ENCODE measurements at places on chromosomes 16 and 17.

DNA sequence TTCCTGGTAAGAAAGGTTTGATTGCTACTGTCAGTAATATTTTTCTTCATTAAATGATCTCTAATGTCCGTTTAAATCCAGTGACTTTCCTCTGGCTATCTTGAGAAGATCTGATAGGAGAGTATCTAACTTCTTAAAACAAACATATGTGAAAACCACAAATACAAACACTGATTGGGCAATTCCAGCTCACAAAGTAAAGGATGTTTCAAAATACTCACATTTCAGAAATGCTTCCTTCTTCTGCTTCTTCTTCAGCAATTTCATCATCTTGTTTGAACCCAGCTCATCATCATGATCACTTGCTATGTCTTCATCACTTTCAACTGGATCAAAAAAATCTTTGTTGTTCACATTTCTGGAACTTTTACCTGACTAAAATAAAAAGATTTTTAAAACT is 64.3 kb upstream of the RBL2 start:
- no peak for DNase-seq

DNA sequence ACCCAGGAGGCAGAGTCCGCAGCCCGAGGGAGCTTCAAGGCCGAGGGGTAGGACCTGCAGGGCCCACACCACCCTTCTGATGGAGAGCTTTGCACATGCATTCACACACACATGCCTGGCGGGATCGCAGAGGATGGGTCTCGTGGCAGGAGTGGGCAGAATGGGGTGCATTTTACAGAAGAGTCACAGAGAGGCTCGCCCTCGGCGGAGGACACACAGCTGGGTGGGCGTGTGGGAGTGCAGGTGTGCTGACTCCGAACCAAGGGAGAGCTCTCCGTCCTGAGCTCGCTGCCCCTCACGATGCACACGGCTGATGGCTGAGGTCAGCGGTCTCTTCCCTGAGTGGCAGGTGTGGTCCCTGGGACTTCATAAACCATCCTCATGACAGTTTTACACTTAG is 96.8 kb upstream of the CBX4 start:
- no peak for DNase-seq

DNA sequence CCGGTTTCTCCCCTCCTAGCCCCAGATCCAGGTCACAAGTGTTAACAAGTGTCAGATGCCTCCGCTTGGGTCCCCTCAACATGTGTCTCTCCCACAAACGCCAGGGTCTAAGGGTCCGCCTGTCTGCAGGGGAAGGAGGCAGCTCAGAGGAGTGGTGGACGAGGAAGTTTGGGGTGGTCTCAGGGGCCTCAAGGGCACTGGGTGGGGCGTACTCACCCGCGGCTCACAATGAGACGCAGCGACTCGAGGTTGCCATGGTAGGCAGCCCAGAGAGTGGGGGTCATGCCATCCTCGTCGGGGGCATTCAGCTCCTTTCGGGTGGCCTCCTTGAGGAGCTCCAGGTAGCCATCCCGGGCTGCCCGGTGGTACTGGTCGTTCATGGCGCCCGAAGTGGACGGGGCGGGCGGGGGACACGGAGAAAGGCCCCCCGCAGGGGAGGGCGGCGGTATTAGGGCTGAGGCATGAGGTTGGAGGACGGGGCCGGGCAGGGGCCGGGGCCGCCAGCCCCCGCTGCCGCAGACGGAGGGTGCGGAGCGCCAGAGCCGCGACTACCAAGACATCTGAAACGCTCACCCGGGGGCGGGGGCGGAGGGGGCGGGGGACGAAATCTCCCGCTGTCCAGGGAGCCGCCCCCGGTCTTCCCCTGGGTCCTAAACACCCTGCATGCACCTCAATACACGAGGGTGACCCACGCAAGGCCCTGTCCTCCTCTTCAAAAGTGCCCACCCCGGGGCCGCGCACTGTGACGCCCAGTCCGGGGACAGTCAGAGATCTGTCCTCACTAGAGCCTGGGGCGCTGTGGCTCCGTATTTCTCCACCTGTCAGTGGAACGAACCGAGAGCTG is at the start of gene USH1G:
Gene USH1G, minus strand, starts transcription at position 562 of the 844 bp plus-strand sequence. Its CDS starts 182 bp downstream, at position 380.
- DNase-seq, result no peak

GRCh38 chr16:3849751-3850543 is 30.6 kb downstream of the CREBBP start:
- DNase-seq, result no peak

- DNase-seq, result peak; percentile 49
Observed at GRCh38 chr17:76191896-76192295, 48.4 kb downstream of the RNF157 start.

- DNase-seq, result no peak
Observed at GRCh38 chr17:63658366-63658765, 36.1 kb downstream of the MAP3K3 start.

DNA sequence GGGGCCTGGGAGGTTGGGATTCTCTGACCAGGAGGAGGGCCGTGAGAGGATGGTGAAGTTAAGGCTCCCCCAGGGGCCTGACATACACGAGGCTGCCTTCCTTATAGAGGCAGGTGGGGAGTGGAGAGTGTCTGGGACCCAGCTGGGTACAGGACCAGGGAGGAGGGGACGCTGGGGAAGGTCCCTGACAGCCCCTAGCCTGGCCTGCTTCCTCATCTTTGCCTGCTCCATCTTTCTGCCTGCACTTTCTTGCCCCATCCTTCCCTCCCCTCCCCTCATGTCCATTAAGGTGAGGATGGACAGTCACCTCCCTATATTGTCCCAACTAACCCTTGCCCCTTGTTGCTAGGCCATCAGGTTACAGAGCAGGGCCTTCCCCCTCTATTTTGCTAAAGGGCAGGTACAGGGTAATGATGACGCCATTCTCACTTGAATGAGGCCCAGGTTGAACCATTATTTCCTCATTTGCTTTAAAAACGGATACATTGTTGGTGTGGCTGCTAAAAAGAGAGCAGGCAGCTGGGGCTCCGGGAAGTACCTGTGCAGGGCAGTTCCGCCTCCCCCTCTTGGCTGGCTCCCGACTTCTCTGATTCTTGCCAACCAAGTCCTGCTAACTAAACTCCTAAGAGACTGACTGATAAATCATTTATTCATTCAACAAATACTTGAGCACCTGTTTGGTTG is 1.3 kb downstream of the C17orf99 start:
- DNase-seq, result no peak

DNA sequence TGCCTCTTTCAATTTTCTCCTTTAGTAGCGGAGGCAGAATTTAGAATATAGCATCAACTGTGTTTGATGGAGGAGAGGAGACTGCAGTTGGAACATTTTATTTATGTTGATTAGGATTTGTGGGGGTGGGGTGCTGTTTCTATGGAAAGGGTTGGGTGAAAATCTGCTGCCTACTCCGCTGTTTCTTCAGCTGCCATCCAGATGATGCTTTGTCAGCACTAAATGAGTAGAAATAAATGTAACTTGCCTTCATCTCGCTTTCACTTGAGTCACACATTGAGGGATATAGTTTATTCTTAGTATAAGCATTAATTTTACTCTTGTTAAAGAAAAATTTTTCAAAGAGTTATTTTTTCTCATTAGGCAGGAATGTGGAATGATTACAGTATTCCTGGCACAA is 42.1 kb downstream of the ABHD15 start:
- no peak for DNase-seq

- DNase-seq, result no peak
Observed at GRCh38 chr16:75570396-75571065, 4.4 kb downstream of the GABARAPL2 start.

DNA sequence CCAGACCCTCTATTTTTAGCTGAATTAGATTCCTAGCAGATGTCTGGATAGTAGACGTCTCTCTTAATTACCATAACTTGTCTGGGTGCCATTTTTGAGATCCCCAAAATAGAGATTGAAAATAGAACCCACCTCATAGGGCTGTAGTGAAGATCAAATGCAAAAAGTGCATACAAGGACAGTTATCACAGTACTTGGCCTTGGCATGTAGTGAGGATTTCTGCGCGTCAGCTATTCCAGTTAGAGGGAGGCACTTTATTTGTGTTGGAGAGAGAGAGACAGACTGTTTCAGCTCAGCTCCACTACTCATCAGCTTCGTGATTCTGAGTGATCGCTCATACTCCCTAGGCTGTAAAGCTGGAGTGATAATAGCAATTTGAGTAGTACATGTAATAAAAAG is 59.6 kb upstream of the CDH13 start:
- DNase-seq, result no peak

DNA sequence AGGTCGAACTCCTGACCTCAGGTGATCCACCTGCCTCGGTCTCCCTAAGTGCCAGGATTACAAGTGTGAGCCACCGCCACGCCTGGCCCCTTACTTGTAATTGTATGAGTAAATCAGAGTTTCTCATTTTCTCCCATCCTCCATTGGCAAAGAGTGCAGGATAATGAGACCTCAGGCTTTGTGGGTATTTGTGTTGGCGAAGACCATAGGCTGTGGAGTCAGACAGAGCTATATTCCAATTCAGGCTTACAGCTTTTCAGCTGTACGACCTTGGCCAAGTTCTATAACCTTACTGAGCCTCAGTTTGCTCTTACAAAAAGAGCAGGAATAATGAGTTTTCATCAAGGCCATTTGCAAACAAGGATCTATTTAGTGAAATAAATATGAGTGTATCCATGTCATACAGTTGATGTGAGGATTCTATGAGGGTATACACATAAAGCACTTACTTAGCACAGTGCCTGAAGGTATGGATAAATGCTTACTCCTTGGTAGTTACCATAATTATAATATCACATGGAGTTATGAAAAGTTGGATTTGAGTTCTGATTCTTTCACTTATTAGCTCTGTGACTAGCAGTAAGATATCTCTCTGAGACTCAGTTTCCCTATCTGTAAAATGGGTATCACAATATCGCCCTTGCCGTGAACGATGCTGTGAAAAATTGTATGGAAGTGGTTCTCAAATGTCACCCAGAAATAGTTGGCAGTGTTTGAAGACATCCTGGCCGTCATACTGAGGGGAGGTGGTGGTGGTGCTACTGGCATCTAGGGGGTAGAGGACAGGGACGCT is 25.6 kb upstream of the CPPED1 start:
- no peak for DNase-seq

DNA sequence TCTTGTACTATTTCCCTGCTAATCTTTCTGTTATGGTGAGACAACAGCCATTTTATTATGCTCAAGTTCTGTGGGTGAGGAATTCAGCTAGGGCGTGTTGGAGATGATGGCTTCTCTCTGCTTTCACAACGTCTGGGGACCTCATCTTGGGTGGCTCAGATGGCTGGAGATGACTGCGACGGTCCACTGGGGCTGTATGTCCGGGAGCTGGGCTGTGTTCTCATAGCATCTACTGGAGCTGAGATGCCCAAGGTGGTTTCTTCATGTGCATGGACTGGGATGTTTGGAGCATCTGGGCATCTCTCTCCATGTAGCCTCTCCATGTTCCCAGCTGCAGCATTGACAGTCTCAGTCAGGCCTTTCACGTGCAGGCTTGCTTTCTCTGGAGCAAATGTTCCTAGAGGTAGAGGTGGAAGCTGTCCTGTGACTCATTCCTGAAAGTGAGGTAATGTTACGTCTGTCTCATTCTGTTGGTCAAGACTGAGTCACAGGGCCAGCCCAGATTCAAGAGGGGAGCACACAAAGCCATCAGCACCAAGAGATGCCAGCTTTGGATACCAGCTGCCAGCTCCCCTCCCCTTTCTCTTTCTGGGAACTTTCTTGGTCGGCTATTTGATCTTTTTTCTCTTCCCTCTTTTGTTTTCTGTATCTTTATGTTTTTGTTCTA is 96.2 kb downstream of the RAP1GAP2 start:
- DNase-seq, result no peak

- no peak for DNase-seq
Observed at GRCh38 chr17:1755252-1755826, 6.5 kb upstream of the SERPINF1 start.

GRCh38 chr17:75872434-75873351 is 5.7 kb downstream of the TRIM47 start:
- no peak for DNase-seq

- DNase-seq, result no peak
Observed at GRCh38 chr17:6603744-6604325, 36.7 kb downstream of the KIAA0753 start.

DNA sequence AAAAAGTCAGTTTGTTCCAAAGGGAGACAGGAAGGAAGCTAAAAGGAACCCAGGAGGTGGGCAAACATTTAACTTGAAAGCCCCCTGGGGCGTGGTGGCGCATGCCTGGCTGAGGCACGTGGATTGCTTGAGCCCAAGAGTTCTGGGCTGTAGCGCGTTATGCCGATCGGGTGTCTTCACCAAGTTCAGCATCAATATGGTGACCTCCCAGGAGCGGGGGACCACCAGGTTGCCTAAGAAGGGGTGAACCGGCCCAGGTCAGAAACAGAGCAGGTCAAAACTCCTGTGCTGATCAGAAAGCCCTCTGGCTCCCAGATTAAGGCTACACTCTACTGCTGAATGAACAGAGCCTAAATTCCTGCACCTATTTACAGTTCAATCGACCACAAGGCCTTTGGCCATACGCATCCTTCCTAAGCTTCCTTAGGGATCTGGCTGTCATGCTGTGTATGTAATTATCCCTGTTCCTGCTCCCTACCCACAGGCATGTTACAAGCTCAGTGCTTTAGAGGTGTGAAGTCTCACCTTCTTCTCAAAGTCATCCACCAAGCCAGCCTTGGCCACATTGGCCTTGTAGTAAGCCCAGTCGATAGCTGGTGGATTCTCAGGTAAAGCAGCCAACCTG is 5.0 kb downstream of the ATP5PD start:
- DNase-seq, result no peak

GRCh38 chr17:56358651-56359050 is 205.4 kb downstream of the ANKFN1 start:
- no peak for DNase-seq

DNA sequence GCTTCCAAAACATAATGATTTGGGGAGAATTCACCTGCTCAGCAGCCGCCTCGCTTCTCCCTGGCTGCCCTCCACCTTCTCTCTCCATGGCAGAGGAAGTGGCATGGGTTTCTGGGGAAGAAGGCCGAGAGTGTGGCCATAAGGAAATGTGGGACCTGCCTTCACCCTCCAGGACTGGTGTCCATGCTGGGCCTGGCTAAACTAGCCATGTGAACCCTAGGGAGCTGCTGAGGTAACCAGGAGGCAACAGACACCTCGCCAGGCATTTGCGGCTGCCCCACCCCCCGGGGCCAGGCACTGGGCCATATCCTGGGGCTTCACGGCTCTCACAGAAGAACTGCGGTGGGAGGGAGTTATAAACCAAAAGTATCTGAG is 9.9 kb upstream of the CMTM4 start:
- DNase-seq, result no peak

- DNase-seq, result no peak
Observed at GRCh38 chr17:59783221-59784047, 76.0 kb downstream of the VMP1 start.

GRCh38 chr16:49830873-49831272 is 25.0 kb downstream of the ZNF423 start:
- DNase-seq, result no peak
